T-helper 1 cell (primary cell): ENCODE measurements at places on chromosomes 6 and 20.

DNA sequence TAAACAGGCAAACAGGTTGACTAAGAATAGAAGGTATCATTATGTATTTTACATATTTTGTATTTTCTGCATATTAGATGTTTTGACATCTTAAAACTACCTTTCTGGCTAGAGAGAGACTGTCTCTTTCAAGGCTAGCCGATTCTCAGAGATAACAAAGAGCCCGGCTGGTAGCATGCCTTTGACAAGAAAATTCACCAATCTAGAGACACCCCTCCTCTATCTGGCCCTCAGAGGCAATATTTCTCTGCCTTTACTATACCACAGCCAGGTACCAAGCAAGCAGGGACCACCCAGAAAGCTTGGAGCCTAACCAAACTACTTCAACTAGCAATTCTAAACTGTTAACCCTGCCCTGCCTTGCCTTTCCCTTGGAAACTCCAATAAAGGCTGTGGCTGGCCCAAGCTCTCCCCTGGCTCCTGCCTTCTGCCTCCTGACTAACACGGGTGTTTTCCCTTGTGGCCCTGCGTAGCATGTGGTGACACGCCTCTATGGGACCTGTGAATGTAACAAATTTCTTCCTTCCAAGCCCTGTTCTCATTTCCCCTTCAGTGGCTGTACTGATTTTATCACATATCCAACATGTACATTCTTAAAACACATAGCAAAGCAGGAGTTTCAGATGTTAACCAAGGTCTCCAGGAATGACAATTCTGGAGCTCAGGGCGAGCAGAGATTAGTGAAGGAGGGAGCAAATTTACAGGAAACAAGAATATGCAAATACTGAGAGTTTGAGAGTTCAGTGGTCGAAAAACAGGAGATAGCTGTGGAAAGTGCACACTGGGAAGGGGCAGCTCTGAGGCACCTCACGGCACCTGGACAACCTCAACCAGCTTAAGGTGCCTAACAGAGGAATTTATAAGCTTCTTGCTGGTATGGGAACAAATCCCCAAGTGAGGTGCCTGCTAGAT, 120.8 kb downstream of the BACH2 start:
- DNase-seq = peak; percentile 23

DNA sequence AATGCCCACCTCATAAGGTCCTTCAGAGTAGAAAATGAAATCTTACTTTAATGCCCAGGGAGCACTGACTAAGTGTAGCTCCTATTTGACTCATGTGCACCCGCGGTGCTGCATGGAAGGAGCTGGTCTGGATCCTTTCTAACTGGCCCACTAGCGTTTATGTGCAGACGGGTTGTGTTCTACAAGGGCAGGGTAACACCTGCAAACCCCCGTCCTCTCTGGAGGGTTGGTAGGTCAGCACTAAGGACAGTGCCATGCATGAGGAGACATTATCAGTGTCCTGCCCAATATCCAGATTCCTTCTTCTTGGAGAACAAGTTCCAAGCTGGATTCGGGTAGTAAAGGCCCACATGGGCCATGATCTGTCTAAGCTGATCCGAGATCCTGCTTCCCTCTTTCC, 140.3 kb downstream of the ANKRD60 start:
- no peak for DNase-seq

GRCh38 chr6:44237813-44238433, 9.0 kb upstream of the HSP90AB1 start:
- peak; percentile 58 for DNase-seq

GRCh38 chr6:42786525-42786985, 4.7 kb downstream of the BICRAL start:
- no peak for DNase-seq

DNA sequence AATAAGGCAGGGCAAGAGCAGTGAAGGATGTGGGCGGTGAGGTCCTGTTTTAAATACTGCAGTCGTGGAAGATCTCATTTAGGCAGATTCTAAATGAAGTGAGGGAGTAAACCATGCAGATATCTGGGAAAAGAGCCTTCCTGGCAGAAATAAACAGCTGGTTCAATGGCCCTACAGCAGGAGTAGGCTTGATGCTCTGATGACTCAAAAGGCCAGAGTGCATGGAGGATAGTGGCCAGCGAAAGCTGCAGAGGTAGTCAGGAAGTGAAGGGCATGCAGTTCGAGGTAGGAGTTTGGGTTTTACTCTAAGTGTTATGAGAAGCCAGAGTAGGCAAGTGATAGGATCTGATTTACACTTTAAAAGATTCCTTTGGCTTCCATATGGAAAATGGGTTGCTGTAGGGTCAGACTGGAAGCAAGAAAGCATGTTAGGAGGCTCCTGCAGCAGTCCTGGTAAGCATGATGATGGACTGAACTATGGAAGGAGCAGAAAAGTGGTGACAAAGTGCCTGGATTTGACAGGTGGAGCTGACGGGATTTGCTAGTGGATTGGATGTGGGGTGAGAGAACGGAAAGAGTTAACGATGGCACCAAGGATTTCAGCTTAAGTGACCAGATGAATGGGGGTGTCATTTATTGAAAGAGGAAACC, 150.0 kb downstream of the GJA10 start:
- DNase-seq = no peak

GRCh38 chr6:143694560-143694959, 16.8 kb downstream of the PHACTR2 start:
- no peak for DNase-seq

DNA sequence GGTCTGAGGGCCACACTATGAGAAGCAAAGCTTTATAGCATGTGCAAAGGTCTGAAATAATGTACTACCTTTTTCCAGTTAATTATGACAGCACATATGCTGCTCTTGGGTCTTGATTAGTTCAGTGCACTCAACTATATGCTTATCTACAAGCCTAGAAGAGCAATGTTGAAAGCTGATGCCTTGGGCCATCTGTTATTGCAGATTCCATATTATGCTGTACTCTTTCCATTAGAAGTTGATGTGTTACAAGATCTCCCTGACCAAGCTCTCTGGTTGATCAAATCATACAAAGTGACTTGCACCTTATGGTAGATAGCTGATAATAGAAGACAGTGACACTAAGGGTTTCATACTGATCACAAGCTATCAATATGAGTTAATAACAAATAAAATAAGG, 327.3 kb downstream of the FRK start:
- no peak for DNase-seq

DNA sequence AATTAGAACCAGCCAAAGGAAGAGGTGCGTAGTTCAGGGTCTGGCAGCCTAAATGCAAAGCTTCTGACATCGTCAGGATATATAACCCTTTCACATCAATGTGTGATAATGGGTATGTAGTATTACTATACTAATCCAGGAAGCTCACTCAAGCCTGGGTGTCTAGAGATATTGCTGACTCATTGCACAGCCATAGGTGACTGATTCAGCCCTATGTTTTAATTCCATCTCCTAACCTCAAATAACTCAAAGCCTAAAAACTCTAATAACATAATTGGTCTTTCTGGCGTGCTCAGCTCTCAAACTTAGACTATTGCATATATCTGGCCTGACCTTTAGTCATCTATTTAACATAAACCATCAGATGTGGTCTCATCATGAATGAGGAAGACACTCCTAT, 658.4 kb downstream of the TBC1D32 start:
- DNase-seq = no peak

- no peak for DNase-seq
These were observed 50.0 kb downstream of the SLC23A2 start for GRCh38 chr20:4951299-4951698.

DNA sequence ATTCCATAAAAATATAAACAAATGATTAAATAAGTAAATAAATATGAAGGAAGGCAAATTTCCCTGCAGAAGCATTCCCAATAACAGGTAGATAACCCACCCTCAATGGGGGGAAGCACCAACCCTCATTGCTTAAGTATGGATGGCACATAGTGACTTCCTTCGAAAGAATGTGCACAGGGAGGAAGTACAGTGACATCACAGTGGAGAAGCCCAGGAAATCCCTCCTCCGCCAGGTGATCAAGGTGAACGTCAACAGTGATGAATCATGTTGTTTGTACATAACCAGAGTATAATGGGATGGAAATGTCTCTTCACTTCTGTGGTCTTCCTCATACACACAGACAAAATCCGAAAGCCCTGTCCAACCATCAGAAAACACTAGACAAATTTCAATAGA, 267.9 kb downstream of the THBS2 start:
- DNase-seq = no peak

GRCh38 chr6:108589244-108589791, 28.6 kb downstream of the FOXO3 start:
- DNase-seq = no peak

- DNase-seq = no peak
These were observed 271.4 kb downstream of the ALDH8A1 start for GRCh38 chr6:134678436-134678889.

GRCh38 chr20:57397693-57398108, 6.5 kb downstream of the RBM38 start:
- peak; percentile 64 for DNase-seq

DNA sequence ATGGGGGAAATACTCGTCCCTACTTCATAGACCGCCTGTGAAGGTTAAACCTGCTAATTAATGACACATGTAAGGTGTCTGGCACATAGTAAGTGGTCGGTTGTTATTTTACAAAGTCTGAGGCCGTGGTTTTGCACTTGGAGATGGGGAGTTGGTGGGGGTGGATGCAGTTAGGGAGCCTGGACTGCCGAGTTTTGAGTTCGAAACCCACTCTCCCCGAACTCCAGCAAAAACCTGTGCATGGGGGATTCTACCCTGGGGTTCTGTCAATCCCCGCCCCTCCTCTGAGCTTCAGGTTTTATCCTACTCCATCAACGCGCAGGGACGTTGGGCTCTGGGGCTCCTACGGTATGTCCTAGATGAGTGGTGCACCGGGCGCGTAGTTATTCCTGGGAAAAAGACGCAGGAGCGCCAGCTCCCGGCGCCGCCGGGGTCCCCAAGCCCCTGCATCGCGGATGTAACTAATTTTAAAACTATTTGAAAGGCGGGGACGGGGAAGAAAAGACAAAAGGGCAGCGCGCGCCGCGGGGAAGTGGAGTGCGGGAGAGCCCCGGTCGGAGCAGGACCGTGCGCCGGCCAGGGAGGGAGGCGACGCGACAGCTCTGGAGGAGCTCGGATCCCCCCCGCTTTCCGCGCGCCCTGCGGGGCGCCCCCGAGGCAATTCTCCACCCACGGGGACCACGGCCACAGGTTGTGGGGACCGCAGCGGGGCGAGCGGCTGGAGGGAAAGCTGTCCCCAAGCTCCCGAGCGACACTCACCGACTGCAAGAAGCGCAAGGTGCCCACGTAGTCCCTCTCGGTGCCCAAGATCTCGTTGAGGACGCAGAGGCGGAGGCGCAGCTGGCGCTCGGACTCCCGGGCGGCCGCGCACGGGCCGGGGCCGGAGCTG, 672 bp downstream of the PREX1 start:
- DNase-seq = peak; percentile 37

DNA sequence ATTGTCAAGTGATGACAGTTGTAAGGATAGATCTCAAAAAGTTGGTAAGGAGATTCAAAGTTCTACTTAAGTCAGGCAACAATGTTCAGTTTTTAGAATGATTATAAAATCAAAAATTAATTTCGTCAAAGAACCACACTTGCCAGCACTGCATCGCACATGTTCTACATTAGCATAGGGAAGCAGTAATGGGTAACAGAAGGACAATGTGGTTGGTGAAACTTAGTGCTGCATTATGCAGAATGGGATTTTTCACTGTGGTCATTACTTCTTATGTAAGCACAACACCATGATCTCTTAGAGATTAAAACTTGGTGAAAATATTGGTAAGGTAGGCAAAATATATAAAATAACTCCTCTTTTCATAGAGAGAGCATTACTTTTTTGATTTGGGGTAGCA, 173.7 kb upstream of the THEMIS start:
- DNase-seq = no peak

DNA sequence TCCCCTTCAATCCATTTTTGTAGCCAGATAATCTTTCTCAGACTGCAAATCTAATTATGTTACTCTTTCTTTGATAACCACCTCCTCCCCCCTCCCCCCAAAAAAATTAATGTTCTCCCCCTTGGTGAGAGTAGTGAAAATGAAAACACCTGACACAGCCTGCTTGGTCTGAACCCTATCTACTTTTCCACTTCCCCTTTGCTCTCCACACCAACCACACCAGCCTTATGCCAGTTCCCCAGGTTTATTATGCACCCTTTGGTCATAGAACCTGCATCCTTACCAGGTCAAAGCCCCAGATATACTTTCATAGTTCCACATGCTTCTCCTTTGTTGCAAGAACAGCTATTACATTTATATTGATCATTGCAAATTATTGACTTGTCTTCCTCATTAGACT, 19.4 kb downstream of the PFDN4 start:
- DNase-seq = no peak

GRCh38 chr6:48615041-48615440, 504.0 kb upstream of the PTCHD4 start:
- no peak for DNase-seq

DNA sequence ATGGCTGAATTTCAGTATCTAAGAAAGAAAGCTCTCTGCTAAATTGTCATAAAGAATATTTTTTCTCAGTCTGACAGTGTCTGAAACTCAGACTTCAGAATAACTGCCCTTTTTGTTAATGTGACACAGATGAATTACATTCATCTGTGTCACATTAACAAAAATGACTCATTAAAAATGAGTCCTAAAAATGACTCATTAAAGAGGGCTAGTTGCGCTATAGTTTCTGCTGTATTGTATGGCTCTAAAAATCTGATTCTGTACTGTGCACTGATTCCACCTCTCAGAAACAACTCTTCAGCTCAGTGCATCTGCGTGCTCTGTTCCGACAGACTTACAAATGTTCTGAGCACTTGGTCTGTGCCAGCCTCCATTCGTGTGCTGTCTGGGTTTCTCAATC, 15.0 kb downstream of the RNF114 start:
- no peak for DNase-seq

GRCh38 chr6:49025273-49026240, 437.5 kb downstream of the MMUT start:
- DNase-seq = no peak

- DNase-seq = no peak
These were observed 144.0 kb downstream of the FLRT3 start for GRCh38 chr20:14193443-14193842.

DNA sequence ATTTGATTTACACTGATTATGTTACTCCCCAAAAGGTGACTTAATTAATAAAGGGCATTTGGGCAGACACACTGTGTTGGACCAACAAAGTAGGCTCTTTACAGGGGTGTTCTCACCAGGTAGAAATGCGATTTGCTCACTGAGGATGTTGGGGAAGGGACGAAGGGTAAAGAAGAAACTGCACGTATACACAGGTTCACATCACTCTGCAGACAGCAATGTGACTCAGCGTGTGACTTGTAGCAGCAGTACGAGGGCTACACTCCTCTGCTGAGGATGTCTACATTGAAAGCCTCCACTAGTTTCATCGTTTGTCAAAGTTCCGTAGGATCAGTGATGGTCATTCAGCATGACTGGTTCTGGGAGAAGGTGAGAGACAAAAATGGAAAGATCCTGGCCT, 52.7 kb upstream of the TMEM181 start:
- no peak for DNase-seq
